GM18507 (cell line): ENCODE measurements at places on chromosomes 3 and 15.

DNA sequence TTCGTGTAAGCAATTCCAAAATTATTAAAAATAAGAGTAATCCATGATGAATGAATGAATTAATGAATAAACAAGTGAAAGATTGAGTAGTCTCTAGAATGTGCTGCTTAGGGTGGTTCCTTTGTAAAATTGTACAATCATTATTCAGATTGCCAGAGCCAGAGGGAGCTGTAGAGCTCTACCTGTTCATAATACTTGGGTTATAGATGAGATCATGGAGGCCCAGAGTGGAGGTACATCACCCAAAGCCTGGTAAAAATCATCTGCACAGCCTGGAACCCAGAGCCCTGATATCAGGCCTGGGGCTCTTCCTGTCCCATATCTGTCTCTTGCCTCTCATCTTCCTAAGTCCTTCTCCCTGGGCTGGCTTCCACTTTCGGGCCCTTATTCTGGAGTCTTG, 297.2 kb downstream of the RPLP1 start:
- no peak for DNase-seq

GRCh38 chr15:92614791-92615785, 40.5 kb downstream of the FAM174B start:
- DNase-seq: no peak

DNA sequence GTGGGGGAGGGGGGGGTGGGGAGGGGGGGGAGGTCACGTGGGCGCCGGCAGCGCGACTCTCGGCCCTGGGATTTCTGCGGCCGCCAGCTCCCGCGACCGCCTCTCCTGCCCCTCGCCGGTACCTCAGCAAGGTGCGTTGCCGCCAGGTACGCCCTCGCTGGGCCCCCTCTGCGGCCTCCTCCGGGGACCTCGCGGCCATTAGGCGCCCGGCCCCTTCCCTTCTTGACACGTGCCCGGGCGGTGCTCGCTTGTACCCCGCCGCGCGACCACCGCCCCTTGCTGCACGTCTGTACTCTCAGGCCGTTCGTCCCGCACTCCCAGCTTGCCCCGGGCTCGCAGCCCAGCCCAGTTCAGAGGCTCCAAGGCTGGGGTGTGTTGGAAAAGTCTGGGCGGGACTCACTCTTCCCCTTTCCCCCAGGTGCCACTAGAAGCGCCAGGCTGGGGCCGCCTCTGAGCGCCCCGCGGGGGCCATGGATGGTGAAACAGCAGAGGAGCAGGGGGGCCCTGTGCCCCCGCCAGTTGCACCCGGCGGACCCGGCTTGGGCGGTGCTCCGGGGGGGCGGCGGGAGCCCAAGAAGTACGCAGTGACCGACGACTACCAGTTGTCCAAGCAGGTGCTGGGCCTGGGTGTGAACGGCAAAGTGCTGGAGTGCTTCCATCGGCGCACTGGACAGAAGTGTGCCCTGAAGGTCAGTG, at the start of gene MAPKAPK3:
MAPKAPK3 (plus strand) TSS at position 56 of the 696 bp plus-strand sequence; CDS start at position 471, 415 bp downstream.
- DNase-seq: no peak

GRCh38 chr3:155154255-155154654, 74.1 kb downstream of the MME start:
- DNase-seq: no peak

- no peak for DNase-seq
Measured at GRCh38 chr15:69529961-69530633, 77.5 kb downstream of the RPLP1 start.

GRCh38 chr3:54733106-54734006, 194.5 kb downstream of the LRTM1 start:
- no peak for DNase-seq

GRCh38 chr3:40055361-40055760, 246.0 kb downstream of the MYRIP start:
- DNase-seq: no peak

GRCh38 chr3:128152419-128153155, 694 bp upstream of the EEFSEC start:
- DNase-seq: no peak

- no peak for DNase-seq
Measured at GRCh38 chr3:69121950-69122349, 445 bp downstream of the LMOD3 start.

DNA sequence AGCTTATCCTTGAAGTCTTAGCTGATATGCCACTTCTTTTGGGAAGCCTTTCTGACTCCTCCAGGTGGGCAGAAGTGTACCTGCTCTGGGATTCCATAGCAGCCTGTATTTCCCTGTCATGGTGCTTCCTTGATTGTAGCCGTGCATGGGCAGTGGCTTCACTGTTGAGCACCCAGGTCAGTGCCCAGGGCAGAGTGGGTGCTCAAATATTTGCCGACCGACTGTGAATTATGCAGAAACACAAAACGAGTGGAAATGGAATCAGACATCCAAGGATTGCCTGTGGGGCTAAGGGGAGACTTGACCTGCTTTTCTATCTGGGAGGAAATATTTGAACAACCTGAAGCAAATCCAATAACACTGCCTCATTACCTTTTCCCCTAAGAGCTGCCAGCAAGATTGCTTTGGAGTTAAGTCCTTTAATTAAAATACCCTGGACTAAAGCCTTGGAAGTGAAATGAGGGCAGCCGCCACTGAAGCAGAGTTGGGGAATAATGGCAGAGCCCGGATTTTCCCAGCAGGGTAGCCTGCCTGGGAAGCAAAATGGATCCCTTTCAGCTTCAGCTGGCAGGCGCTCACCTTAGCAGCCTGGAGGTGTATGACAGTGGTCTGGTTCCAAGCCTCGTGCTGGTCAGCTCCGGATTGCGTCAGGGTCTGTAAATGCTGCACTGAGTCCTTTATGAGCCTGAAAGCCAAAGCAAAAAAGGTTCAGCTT, 14.9 kb downstream of the ACOX2 start:
- DNase-seq: no peak

- no peak for DNase-seq
Measured at GRCh38 chr15:90419206-90419605, 31.2 kb downstream of the IQGAP1 start.

- no peak for DNase-seq
Measured at GRCh38 chr3:15152184-15152583, 53.2 kb upstream of the RBSN start.

DNA sequence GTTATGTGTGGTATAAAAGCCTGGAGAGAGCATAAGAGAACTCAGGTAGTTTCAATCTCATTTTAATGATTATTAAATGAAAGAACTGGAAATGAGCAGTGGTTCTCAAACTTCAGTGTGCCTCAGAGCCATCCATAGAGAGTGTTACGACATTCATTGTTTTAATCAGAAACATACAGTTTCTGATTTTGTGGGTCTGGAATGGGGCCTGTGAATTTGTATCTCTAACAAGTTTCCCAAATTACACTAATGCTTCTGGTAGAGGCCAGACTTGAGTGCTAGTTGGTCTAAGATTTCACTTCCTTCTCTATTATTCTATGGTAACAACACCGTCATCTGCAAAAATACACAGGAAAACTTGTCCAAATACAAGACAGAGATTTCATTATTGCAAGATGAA, 292.0 kb upstream of the NECTIN3 start:
- DNase-seq: no peak

DNA sequence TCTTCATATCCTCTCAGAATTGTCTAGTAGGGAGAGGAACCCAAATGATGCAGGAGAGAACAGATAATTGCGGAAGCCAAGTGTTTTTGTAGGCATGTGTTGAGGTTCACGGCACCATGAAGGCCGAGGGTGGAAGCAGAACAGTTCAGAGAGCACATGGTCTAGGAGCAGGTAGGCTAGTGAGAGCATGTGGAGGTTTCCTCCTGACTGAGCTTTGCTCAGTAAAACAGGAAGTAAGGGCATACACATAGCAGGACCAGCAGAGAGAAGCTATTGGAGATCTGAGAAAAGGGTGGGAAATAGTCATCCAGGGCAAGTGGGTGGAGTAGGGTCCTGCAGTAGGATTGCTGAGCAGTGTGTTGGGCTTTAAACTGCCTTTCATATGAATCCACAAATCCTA, 491.1 kb downstream of the FHIT start:
- DNase-seq: no peak

DNA sequence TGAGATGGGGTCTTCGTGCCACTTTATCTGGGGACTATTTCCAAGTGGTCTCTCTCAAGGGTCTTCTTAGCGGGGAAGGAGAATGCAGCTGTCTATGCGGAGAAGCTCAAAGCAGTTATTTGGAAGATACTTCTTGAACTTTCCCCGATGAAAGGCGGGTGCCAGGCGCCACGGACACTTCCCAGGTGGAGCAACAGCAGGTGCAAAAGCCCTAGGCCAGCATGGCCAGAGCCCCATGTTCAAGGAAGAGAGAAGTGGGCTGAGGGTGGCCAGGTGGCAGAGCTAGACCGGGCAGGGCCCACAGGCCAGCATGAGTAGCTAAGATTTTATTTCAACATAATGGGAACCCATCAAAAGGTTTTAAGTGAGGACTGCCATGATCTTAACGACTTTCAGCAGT, 232.8 kb downstream of the PDZRN3 start:
- DNase-seq: no peak

DNA sequence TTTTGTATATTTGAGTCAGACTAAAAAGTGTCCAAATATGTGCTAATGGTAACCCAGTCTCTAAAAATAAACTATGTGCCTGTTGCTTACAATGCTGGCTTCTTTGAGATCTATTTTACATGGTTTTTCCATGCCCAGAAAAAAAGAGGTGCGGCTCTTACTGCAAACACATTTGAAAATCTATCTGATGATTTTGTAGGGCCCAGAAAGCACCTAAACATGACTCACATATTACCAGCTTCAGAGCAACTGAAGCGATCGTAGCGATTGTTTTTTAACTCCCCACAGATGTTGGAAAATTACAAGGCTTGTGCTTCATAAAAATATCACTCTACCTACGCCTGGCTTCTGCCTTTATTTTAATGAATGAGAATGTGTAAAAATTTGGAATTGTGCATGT, 53.5 kb downstream of the SUCNR1 start:
- DNase-seq: no peak

GRCh38 chr3:8987226-8987625, 24.0 kb upstream of the RAD18 start:
- no peak for DNase-seq

GRCh38 chr3:191382661-191383060, 52.3 kb upstream of the UTS2B start:
- no peak for DNase-seq

GRCh38 chr3:193943851-193944517, 192.0 kb upstream of the HES1 start:
- DNase-seq: no peak

- DNase-seq: no peak
Measured at GRCh38 chr3:46955801-46956259, 20.7 kb downstream of the CCDC12 start.

DNA sequence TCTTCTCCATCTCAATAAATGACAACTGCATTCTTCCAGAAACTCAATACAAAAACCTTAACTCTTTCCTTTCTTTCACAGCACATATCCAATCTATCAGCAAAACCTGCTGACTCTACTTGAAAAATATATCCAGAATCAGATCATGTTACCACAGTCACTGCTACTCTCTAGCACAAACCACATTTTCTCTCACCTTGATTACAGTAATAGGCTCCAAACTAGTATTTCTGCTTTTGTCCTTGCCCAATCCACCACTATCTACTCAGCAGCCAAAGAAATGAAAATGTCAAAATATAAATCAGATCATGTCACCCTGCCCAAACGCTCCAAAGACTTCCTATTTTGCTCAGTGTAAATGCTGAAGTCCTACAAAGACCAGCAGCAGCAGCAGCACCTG, 15.2 kb downstream of the TMCC1 start:
- no peak for DNase-seq

DNA sequence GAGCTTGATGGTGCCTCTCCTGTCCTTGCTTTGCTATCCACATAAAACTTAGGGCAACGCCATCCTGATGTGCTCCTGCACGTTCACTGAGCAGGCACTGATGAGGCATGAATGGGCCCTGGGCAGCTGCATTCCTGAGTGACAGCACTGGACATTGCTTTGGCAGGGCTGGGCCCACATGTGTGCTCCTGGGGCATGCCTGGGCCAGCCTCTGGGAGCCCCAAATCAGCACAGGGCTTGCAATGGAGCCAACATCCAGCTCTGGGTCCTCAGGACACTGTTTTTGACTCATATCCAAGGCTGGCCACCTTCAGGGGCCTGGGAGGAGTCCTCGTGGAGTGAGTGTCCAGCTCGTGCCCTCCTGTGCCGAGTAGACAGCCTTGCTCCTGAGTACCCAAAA, 5.9 kb upstream of the TKT start:
- no peak for DNase-seq

GRCh38 chr3:27565201-27565852, 81.1 kb upstream of the SLC4A7 start:
- DNase-seq: no peak

- DNase-seq: no peak
Measured at GRCh38 chr15:51759557-51760070, 8.2 kb downstream of the TMOD2 start.

DNA sequence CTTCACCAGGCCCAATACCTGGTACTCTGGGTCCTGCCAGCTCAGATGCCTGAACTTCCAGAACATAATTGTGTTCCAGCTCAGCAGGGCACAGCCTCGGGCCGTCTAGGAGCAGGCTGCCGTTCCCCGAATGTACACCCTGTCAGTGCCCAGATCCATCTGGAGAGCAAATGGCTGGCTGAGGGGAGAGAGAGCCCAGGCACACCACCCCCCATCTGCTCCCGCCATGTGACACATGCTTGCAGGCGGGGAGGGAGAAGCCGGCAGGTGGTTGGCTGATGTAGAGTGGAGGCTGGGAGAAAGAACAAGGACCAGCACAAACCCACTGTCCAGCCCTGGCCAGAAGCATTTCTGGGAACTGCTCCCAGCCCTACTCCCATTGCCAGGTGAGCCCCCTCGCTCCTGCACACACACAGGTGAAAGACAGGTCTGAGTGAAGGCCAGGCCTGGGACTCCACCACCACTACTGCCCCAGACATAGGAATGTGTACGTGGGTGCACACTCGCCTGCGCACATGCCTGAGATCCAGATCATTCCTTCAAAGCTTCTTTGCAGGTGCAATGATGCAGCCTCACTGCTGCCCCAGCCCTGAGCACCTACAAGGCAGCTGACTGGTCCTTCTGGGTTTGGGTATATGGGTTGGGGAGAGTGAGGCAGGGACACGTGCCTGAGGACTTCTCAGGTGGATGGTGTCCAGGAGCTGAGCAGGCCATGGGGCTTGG, 53.5 kb downstream of the SEMA5B start:
- no peak for DNase-seq

GRCh38 chr3:128572644-128573105, 77.9 kb downstream of the RPN1 start:
- no peak for DNase-seq
